ENCODE measurements at places on chromosomes 3 and 15. TPM values are rescaled to one million over a fixed set of nuclear protein-coding genes. Genes with fewer than 3 reads are reported as not detected.

DNA sequence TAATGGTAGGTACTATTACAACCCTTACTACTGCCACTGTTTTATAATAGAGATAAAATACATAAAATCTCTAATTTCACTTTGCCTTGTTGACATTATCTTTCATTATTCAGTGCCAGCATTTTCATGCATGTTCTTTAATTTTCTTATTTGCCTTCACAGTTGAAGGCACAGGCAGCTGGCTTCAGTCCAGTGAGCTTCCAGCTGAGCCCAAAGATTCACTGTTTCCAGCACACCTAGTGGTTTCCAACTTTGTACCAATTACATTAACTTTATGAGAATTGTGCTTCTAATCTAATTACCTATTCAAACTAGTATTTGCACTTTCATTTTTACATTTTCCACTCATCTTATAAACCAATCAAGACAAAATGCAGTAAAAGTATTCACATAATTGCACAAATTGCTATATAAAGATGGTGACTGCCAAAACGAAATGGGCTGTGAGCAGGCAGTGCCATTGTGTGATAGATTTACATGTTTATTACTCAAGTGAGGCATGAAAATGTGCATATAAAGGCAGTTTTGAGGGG lies 228.3 kb downstream of the MFSD1 start:
- no peaks in the 10 kb centered on the region for H3K4me1 ChIP-seq
- no peak overlapping the region for H3K27ac ChIP-seq
- H3K27me3 ChIP-seq, result no peaks in the 10 kb centered on the region
- no peaks in the 10 kb centered on the region for H3K36me3 ChIP-seq

GRCh38 chr3:161913786-161914389 lies 417.3 kb downstream of the OTOL1 start:
- no peak for DNase-seq
- H3K36me3 ChIP-seq, result no peaks in the 10 kb centered on the region
- no peak overlapping the region for H3K27ac ChIP-seq
- H3K27me3 ChIP-seq, result no peaks in the 10 kb centered on the region
- H3K4me3 ChIP-seq, result no peak overlapping the region

- no peaks in the 10 kb centered on the region for H3K27me3 ChIP-seq
- H3K27ac ChIP-seq, result no peak overlapping the region
- H3K4me1 ChIP-seq, result peaks cover 9% of the 10 kb centered on the region
- no peaks in the 10 kb centered on the region for H3K36me3 ChIP-seq
- H3K4me3 ChIP-seq, result no peak overlapping the region
- DNase-seq, result no peak
Observed at GRCh38 chr3:149581248-149581647, 76.6 kb downstream of the WWTR1 start.

Gene MORC1
- not detected for polyA plus RNA-seq

Gene KBTBD8
- polyA plus RNA-seq, result 0.94 TPM
